Stimulated activated CD4-positive, alpha-beta T cell treated with anti-CD3 and anti-CD28 coated beads, Interleukin-1b, Interleukin-23, amount 100 ng/mL, for 1 hour (primary cell): ENCODE measurements at places on chromosomes 7 and 10.

DNA sequence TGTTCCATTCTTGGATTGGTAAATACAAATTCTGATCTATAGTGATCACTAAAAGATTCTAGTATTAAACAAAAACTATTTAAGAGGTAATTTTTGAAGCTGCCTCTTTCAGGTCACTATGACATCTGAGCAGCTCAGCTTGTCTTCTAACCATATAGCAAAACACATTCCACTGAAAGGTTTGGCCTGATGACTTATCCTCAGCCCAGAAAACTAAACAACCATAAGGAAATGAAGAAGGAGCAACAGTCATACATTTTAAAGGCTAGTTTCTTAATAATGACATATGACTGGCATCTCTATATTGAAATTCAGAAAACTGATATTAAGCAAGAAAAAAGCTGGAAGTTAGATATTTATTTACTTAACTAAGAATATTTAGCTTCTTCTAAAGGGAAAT lies 24.6 kb downstream of the NT5C2 start:
- no peak for DNase-seq

DNA sequence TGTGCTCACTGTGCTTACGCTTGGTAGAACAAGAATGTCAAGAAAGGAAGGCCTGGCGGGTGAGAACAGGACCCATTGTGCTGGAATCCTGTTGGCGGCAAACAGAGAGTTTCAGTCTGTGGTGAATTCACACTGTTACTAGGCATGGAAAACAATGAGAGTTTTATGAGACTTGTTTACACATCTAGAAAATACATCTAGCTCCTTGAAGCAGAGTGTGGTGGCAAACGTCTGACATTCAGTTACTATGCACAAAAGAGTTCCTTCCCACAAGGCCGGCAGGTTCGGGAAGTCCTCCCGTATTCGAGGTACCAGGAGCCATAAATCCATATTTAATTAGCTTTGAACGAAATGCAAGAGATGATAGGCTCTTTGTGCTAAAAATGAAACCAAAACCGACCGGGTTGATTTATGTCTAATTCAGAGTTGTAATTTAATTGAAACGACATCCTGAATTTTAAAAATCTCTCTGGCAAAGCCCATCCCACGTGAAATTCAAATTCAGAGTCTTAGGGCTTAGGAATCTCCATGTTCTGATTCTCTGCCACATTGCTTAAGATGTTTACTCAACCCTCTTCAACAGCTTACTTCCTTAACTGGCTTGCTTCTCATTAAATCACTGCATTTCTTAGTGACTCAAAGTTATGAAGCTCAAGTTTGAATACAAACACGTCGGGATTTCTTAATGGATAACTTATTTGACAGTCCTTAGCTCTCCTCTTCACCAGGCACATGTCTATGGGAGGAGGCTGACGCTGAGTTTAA lies 299.9 kb upstream of the PITRM1 start:
- no peak for DNase-seq

- no peak for DNase-seq
Measured at GRCh38 chr7:842431-843031, 10.3 kb downstream of the SUN1 start.

DNA sequence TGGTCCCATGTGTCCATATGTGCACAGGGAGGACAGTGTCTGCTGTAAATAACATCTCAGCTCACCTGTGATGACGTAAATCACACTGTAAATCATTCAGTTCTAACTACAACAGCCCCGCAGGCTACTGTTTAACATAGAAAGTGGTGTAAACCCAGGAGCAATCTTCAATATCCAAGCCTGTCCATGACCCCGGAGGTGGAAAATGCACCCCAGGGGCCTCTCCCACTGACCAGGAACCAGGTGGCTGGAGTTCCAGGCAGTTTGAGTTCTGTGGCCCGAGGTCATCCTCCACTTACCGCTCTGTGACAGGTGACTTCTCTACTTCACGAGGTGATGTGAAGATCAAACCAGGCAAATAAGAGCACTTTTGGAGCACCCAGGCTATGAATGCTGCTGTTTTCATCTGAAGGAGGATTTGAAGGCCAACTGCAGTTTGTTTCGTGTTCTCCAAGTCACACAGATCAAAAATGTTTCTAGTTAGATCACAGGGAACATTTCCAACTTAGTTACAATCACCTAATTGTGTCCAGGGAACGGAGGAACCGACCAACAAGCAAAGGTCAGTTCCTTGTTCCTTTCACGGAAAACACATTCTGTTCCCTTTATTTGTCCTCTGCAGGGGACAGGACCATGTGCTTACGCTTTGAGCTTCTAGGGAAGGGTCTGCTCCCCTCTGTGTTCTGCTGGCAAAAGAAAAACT lies 131.8 kb downstream of the WDR37 start:
- DNase-seq = no peak

DNA sequence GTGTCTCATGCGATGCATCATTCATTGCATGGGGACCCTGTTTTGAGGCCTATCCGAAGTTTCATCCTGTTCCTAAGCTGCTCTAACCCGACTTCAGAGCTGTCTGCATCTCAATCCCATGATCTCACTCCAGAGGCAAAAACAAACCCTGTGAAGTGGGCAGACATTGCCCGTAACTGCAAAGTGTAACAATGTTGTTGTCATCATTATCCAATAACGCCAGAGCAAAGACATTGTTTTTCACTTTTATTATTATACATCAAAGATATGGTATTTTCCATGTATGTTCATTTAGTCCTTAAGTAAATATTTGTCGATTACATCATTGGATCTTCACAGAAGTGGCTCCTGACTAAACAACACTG lies 246.7 kb downstream of the KLF6 start:
- no peak for DNase-seq

- DNase-seq = no peak
Measured at GRCh38 chr10:72808001-72808400, 85.5 kb upstream of the OIT3 start.

DNA sequence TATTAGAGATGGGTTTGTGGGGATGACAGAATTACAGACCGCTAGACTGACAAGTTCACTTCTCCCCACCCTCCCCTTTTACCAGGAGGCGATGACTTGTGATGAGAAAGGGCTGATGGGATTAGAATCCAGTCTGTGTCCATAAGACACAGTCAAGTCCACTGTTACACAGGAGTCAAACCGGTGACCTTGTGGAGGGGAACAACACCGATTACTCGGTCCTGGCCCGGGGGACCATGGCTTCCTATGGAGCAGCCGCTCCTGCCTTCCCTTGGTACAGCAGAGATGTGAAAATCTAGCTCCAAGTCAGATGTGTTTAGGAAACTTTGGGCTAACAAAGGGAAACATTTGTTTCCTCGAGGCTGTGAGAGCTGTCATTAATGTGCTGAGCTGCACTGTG lies 105.5 kb downstream of the ACTR3B start:
- DNase-seq = no peak

GRCh38 chr10:131129544-131129943 lies 182.0 kb downstream of the TCERG1L start:
- no peak for DNase-seq
